PC-9 (cell line): ENCODE measurements at places on chromosomes 2 and 18. TPM values are rescaled to one million over a fixed set of nuclear protein-coding genes. Genes with fewer than 3 reads are reported as not detected.

DNA sequence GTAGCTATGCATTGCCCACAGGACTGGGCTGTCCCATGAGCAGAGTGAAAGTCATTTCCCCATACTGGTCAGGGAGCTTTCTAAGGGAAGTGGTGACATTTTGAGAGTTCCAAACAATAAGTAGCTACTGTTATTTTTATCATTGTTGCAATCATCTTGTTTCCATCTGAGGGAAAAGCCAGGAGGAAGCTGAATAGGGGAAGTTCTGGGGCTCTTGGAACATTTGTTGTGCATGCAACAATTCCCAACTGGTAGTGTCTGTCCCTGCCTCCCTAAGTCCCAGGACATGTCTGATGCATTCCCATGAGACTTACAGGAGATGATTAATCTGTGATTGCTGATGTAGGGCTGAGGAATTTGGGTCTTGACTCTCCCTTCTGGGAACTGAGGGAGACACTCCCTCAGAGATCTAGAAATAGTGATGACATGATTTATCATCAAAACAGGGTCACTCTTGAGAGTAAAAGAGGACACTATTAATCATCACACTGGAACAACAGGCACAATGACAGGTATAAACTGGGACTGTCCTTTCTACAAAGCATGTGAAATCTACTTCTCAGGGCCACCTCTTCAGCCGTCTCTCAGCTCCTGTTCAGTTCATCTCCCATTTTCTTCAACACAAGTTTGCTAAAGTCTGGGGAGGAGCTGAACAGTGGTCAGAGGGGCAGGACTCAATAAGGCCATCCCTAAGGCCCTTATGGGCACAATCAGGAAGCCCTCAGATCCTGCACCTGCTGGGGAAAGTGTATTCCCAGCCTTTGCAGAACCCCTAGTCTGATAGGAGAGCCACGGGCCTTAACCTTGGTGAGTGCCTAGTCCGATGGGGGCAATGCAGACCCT, 28.0 kb upstream of the MARCO start:
- H3K27ac ChIP-seq, result peak overlapping the region; percentile 99
- peak overlapping the region; percentile 8; the same call in 1 of the 2 replicates for H3K4me3 ChIP-seq
- H3K4me1 ChIP-seq, result peaks cover 41% of the 10 kb centered on the region

GRCh38 chr18:59374128-59374527, 15.1 kb upstream of the LMAN1 start:
- no peaks in the 10 kb centered on the region for H3K36me3 ChIP-seq
- peaks cover 16% of the 10 kb centered on the region for H3K4me1 ChIP-seq
- no peak overlapping the region for H3K27ac ChIP-seq
- DNase-seq, result no peak

DNA sequence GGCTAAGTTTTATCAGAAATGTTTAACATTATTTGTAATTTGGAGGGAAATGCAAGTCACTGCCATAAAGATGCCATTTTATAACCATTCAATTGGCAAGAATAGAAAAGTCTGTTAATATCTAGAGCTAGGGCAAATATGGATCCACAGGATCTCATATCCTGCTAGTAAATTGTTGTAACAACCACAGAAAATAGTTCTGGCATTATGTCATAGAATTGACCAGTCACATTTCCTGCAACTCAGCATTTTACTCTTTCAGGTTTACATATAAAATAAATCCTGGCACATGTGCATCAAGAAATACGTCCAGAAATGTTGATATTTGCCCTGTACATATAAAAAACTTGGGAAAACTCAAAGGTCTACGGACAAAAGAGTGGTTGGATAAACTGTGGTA, 32.9 kb downstream of the OSBPL6 start:
- no peaks in the 10 kb centered on the region for H3K27me3 ChIP-seq
- DNase-seq, result no peak
- H3K27ac ChIP-seq, result no peak overlapping the region
- H3K4me1 ChIP-seq, result no peaks in the 10 kb centered on the region
- no peaks in the 10 kb centered on the region for H3K36me3 ChIP-seq

DNA sequence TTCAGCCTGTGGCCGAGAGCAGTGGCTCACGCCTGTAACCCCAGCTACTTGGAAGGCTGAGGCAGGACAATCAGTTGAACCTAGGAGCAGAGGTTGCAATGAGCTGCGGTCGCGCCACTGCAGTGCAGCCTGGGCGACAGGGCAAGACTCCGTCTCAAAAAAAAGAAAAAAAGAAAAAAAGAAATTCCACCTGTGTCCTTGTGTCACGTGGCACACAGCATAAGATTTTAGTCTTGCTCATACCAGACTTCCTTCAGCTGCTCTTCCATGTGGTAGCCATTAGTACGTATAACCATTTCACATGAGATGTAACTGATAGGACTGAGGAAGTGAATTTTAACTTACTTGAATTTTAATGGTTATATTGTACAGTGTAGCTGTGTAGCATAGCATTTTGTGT, 4.0 kb downstream of the NOP58 start:
- H3K4me1 ChIP-seq, result 0 out of 2 replicates have a peak, but pooled peaks cover 17% of the 10 kb centered on the region
- H3K36me3 ChIP-seq, result no peaks in the 10 kb centered on the region
- no peak overlapping the region for H3K27ac ChIP-seq
- no peak overlapping the region for H3K4me3 ChIP-seq
- DNase-seq, result no peak

DNA sequence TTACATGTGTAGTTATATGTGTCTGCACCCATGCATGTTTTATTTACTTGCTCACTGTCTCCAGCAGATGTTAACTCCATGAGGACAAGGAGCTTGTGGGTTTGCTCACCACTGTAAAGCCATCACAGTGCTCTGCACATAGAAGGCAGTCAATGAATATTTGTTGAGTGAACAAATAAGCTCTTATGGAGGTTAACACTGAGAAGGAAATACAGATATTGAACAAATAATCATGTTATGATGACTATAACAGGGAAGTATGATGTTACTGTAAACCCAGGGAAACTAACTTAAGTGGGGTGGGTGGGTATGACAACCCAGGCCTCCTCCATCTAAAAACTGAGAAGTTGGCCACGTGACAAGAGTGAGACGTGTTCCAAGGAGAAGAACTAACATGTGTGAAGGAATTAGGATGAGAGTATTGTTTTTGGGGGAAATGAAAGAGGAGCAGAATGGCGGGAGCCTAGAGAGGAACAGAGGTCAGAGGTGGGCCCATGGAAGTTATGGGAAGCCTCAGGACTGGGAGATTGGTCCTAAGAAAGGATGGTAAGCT, 6.0 kb upstream of the FAM117B start:
- H3K4me3 ChIP-seq, result no peak overlapping the region
- no peak for DNase-seq
- no peaks in the 10 kb centered on the region for H3K36me3 ChIP-seq
- H3K27me3 ChIP-seq, result no peaks in the 10 kb centered on the region
- H3K4me1 ChIP-seq, result no peaks in the 10 kb centered on the region

RESP18 gene
- not detected in 2 replicates for total RNA-seq
